Activated CD4-positive, alpha-beta T cell treated with anti-CD3 and anti-CD28 coated beads, Interleukin-2, amount 50 U/mL, for 4 hours (primary cell): ENCODE measurements at places on chromosomes 7 and 10.

DNA sequence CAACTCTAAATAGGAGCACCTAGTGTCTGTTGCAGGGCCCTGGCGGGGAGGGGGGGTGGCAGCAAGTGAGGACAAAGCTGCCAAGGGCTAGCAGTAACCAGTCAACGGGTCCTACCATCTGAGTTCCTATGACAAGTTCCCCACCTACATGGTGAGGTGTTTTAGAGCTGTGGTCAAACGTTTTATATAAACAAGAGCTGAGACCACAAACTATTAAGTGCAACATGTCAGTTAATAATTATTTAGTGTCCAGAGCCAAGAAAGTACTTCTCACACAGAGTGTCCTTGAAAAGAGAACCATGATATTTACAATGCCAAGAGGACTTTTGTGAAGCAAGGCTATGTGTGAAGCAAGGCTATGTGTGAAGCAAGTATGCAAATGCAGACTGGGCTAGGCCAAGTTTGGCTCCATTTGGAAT lies 434.7 kb downstream of the TNS3 start:
- no peak for DNase-seq

- no peak for DNase-seq
These were observed 32.1 kb downstream of the TMEM60 start for GRCh38 chr7:77765906-77766800.

GRCh38 chr10:75530299-75530698 lies 98.9 kb downstream of the LRMDA start:
- DNase-seq: no peak

DNA sequence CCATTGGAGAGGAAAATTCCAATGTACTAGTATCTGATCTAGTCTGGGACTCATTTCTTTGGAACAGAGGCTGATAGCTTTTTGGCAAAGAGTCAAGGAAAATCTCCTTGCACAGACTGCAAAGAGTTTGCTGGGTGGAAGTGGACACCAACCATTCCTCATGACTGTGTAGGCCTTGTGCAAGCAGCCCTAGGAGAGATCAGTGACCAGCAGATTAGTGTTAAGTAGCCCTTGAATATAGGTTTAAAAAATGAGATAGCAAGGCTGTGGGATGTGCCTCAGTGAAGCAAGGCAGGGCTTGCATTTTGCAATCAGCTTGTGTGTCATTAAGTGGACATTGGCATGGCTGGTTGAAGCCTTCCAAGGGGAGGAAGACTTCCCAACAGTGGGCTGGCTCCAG lies 341.6 kb downstream of the PLXNA4 start:
- DNase-seq: no peak

DNA sequence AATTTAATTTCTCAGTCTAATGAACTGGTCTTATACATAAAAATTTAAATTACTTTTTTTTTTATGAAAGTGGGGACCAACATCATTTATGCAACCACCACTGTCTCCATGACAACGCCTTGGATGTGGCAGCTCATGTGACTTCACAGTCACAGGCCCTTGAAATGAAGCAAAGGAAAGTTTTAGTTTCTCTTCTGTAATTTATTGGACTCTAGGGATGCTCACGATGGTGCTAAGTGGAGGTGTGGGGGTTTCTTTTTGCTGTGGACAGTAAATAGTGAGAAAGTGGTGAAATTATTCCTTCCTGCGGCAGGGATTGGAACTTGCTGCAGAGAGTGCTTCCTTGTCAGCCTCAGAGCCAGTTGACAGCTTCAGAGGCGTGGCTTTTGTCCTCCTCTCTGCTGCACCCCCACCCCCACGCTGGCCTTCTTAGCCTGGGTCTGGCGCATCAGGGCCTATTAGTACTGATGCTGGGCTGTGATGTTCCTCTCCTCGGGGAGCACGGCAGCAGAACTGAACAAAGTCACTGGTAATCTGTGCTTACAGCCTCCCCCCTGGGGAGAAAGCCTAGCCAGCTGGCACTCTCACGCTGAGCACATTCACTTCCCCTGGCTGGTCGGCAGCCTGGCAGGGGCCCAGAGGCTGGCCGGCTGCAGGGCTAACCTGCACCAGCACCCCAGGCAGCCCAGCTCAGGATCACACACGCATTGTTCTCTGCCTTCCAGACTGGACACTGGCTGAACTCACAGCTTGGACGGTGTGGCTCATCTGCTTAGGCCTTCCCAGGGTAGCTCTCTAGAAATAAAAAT lies 517.5 kb upstream of the GALNT17 start:
- DNase-seq: no peak
